Activated CD4-positive, alpha-beta T cell treated with anti-CD3 and anti-CD28 coated beads, Interleukin-2, amount 50 U/mL, for 24 hours (primary cell): ENCODE measurements at places on chromosomes 2 and 18.

DNA sequence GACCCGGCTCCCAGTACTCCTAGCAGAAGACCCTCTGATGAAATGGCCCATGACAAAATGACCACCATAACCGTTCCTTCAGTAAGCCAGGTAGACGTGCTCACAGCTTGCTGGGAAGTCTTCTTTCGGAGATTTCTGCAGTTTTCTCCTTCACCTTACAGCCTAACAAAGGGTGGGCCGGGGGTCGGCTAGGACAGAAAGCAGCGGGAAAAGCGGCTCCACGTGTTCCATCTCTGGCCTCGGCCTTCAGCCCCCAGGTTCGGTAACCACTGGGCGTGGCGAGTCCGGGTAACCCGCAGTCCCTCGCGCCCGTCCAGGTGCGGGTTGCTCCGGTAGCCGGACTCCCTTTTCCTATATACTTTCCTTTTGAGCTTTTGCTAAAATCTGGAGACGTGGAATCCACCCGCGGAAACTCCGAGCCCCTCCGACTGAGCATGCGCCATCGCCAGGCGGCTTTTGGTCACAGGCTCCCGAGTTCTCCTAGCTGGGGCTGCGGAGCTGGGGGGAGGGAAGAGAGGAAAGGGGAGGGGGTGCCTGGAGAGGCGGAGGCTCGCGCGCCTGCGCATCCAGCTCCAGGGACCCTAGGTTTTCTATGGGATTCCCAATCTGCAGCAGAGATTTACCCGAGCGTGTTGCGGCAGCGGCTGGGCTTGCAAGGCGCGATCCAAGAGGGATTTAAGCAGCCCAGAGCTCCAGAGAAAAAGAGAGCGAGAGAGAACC is at the start of gene VSNL1:
TSS of gene VSNL1 (plus strand) at position 604 of the 720 bp plus-strand sequence. CDS start 51,379 bp downstream, outside the sequence.
- DNase-seq, result no peak

DNA sequence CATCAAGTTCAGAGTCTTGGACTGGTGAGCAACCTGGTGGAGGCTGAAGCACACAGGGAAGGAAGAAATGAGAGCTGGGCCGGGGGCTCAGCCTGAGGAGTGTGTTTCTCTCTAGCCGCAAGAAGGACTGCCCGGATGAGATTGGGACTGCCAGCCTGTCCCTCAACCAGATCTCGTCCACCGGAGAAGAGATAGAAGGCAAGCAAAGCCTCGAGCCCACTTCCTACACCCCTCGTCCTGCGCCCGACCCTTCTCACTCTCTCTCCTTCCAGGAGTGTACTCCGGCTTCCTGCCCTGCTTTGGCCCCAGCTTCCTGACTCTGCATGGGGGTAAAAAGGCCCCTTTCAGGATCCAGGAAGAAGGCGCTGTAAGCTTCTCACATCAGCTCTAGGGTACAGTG is 26.2 kb downstream of the FER1L5 start:
- no peak for DNase-seq

DNA sequence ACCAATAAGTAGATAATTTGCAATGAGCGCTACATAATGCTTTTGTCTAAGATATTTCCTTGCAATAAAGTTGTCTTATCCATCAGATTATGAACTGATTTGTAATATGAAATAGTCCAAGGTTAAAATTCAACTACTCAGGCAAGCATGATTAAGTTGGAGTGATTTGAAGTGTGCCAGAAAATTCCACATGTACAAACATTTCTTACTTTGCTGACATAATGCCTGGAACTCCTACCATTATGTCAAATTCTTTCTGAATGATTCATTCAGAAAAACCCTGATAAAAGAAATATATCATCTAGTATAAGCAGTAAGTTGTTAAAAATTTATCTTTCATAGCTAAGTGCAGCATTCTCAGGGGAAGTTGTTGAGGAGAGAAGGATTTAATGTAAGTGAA is 87.3 kb downstream of the CBLN2 start:
- DNase-seq, result no peak

GRCh38 chr2:3771576-3771975 is 68.2 kb downstream of the DCDC2C start:
- no peak for DNase-seq

GRCh38 chr2:71306762-71307161 is 24.8 kb upstream of the ZNF638 start:
- DNase-seq, result no peak

DNA sequence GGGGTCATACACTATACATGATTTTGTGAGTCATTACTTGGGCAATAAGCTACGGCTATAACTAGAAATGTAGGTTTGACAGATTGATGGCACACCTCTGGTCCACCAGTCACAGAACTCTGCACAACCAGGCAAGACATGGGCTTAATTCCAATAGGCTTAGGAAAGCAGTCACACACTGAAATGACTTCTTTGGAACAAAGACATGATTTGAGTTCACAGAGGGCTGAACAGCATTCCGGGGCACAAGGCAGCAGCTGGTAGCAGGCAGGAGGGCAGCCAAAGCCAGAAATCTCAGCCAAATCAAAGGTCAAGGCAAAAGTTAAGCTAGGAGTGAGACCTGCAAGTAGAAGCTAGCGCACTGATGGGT is 27.4 kb downstream of the FABP1 start:
- DNase-seq, result no peak

GRCh38 chr2:126707191-126707590 is 51.2 kb downstream of the GYPC start:
- DNase-seq, result no peak

DNA sequence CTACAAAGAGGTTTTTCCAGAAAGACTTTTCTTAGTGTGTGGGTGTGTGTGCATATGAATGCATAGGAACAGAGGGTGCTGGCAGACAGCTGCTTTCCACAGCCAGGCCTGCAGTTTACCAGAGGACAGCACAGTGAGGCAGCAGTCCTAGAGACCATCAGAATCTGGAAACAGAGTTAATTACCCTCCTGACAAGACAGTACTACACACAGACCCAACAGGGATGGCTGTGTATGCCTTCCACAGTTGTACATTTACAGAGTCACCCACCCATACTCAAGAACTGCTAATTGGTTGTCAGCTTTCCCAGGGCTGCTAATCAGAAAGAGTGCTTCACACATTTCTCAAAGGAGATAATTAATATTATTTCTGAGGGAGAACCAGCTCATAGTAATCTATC is 104.7 kb downstream of the FEZ2 start:
- no peak for DNase-seq

GRCh38 chr18:10379522-10379921 is 74.9 kb upstream of the APCDD1 start:
- DNase-seq, result no peak

- DNase-seq, result no peak
These were observed 36.6 kb upstream of the PPP1R1C start for GRCh38 chr2:181949047-181949446.

- no peak for DNase-seq
These were observed 35.3 kb upstream of the MRPL33 start for GRCh38 chr2:27736031-27736889.

- no peak for DNase-seq
These were observed 1002.3 kb downstream of the TDRD15 start for GRCh38 chr2:22126106-22126505.

DNA sequence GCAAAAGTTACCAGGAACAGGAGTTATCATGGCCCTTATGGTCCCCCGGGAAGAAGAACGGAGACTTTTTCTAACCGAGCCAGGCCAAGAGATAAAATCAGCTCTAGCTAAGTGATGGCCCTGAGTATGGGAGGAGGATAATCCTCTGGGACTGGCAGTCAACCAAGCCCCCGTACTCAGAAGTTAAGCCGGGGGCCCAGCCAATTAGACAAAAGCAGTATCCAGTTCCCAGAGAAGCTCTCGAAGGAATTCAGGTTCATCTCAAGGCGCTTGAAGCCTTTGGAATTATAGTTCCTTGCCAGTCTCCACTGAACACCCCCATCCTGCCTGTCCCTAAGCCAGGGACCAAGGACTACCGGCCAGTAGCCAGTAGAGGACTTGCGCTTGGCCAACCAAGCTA is 365.3 kb upstream of the TCF4 start:
- DNase-seq, result no peak

- DNase-seq, result no peak
These were observed 9.3 kb upstream of the EFEMP1 start for GRCh38 chr2:55932843-55933242.

- no peak for DNase-seq
These were observed 71.9 kb downstream of the STK39 start for GRCh38 chr2:168175469-168175868.

- DNase-seq, result no peak
These were observed 72.0 kb upstream of the AFF3 start for GRCh38 chr2:100214265-100214971.

GRCh38 chr2:237280229-237280628 is 133.7 kb downstream of the COL6A3 start:
- no peak for DNase-seq

- no peak for DNase-seq
These were observed 105.0 kb upstream of the STK17B start for GRCh38 chr2:196276421-196276820.

GRCh38 chr2:134455426-134455825 is 201.6 kb downstream of the MGAT5 start:
- DNase-seq, result no peak
